ENCODE measurements at places on chromosomes 7 and 10.

DNA sequence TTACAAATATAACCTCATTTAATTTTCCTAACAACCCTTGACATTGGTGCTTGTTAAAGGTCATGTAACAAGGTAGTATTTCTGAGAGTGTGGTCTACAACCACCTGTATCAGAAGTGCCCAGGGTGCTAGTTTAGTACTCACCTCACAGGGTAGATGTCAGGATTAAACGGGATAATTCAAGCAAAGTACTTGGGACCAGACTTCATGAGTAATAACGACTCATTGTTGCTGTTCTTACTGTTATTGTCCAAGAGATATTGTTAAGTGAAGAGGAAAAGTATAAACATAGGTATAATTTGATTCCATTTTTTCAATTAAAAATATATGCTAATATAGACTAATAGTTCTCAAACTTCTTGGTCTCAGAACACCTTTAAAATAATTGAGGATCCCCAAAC is 179.3 kb downstream of the WNT2 start:
- H3K36me3 ChIP-seq = peaks cover 5% of the 10 kb centered on the region
- H3K27ac ChIP-seq = no peak overlapping the region
- H3K27me3 ChIP-seq = no peaks in the 10 kb centered on the region
- H3K4me1 ChIP-seq = peaks cover 6% of the 10 kb centered on the region

DNA sequence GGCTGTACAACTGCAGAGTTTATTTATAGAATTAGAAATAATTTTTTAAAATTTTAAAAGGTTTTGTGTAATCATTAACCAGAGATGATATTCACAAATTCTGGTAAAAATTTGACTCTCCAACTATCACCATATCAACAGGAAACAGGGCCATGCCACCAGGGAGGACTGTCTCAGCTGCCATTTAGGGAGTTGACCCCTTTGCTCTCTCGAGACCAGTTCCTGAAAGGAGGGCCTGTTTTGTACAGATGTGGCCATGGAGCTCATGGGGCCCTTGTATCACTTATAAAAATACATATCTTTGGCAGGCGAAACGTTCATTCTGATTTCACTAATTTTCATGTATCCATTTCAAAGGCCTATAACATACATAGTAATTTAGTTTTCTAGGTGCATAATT is 20.3 kb downstream of the H2AZ2 start:
- H3K4me1 ChIP-seq = no peaks in the 10 kb centered on the region
- H3K36me3 ChIP-seq = peaks cover 52% of the 10 kb centered on the region
- no peaks in the 10 kb centered on the region for H3K27me3 ChIP-seq
- DNase-seq = no peak
- no peak overlapping the region for H3K27ac ChIP-seq

GRCh38 chr7:24956021-24956420 is 24.0 kb downstream of the OSBPL3 start:
- no peaks in the 10 kb centered on the region for H3K36me3 ChIP-seq
- H3K4me1 ChIP-seq = no peaks in the 10 kb centered on the region
- no peak overlapping the region for H3K27ac ChIP-seq
- H3K27me3 ChIP-seq = no peaks in the 10 kb centered on the region

DNA sequence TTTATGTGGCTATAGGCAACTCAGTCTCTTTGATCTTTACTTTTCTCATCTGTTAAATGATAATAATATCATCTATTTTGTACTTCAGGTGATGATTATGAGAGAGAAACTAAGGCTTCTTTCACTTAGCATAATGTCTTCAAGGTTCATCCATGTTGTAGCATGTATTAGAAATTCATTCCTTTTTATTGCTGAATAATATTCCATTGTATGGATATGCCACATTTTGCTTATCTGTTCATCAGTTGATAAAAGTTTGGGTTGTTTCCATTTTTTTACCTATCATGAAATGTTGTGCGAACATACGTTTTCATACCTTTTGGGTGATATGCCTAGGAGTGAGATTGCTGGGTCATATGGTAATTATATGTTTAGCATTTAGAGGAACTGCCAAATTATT is 7.2 kb upstream of the CDK13 start:
- no peaks in the 10 kb centered on the region for H3K36me3 ChIP-seq
- no peak overlapping the region for H3K27ac ChIP-seq
- no peaks in the 10 kb centered on the region for H3K27me3 ChIP-seq

- H3K4me3 ChIP-seq = no peak overlapping the region
- peak; percentile 58 for DNase-seq
- H3K27me3 ChIP-seq = no peaks in the 10 kb centered on the region
- no peaks in the 10 kb centered on the region for H3K4me1 ChIP-seq
- no peak overlapping the region for H3K27ac ChIP-seq
- peaks cover 11% of the 10 kb centered on the region for H3K36me3 ChIP-seq
Measured at GRCh38 chr7:55191161-55191925, 172.5 kb downstream of the EGFR start.

GRCh38 chr7:40570223-40570622 is 435.4 kb downstream of the SUGCT start:
- H3K27ac ChIP-seq = no peak overlapping the region
- H3K4me1 ChIP-seq = no peaks in the 10 kb centered on the region
- H3K27me3 ChIP-seq = no peaks in the 10 kb centered on the region
- no peak for DNase-seq
- no peaks in the 10 kb centered on the region for H3K36me3 ChIP-seq

DNA sequence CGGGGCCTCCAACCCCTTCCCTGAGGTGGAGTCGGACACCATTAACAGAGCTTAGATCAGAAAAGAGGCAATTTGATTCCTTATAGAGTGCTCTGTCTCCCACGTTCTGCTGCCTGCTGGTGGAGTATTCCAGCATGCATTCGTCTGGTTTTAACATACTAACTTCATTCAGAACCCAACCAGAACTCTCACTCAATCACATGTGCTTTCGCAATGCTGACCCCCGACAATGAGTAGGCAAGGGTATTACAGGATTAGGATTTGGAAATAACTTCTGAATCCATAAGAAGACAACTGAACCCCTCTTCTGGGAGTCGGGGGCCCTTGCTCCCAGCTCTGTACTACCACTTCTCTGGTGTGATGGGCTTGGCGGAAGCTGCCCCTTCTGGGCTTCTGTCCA is 55.7 kb upstream of the HABP2 start:
- no peaks in the 10 kb centered on the region for H3K36me3 ChIP-seq
- H3K4me3 ChIP-seq = no peak overlapping the region
- H3K27ac ChIP-seq = no peak overlapping the region
- H3K27me3 ChIP-seq = no peaks in the 10 kb centered on the region
- H3K4me1 ChIP-seq = peaks cover 56% of the 10 kb centered on the region
- DNase-seq = no peak

DNA sequence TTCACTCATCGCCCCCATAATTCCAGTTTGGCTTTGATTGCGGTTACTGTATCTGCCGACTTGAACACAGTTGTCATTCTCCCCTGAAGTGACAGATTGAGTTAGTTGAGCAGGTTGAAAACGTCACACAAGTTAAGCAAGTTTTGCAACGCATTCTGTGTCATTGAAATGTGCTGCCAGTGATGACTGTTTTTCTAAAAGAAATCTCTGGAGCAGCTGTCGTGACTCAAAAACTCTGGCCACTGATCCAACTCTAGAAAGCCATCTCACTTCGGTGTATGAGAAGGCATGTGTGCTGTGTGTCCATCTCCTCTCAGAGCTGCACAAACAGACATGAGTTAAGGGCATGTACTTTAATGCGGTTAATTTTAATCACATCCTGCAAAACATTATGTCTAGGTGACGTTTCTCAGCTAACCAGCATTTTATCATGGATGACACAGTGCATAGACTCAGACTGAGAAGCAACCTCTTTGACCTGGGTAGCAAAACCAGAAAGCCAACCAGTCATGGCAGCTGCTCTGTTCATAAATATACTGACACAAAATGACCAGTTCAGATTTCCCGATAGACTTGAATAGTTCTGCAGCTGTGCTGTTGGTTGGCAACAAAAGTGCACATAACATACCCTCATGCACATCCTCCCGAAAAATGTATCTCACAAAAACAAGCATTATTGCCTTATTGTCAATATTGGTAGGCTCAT is 69.3 kb downstream of the CSTF2T start:
- no peaks in the 10 kb centered on the region for H3K36me3 ChIP-seq
- H3K27ac ChIP-seq = no peak overlapping the region
- H3K27me3 ChIP-seq = no peaks in the 10 kb centered on the region
- DNase-seq = no peak
- no peak overlapping the region for H3K4me3 ChIP-seq

GRCh38 chr10:50423448-50423847 is 172.1 kb upstream of the ASAH2 start:
- no peak overlapping the region for H3K27ac ChIP-seq
- no peaks in the 10 kb centered on the region for H3K36me3 ChIP-seq
- H3K27me3 ChIP-seq = no peaks in the 10 kb centered on the region
- no peak for DNase-seq

DNA sequence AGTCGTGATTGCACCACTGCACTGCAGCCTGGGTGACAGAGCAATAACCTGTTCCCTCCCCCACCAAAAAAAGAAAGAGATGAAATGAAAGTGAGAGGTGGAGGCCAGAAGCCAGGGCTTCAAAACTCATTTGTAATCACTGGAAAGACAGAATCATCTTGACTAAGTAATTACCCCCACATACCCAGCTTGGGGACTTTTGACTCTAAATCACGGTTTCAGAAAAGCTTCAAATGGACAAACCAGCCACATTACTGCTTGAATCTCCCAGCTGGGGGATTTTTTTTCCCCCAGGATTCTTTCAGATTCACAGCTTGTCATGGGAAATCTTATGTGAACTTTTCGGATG is 361.0 kb downstream of the FRMD4A start:
- no peaks in the 10 kb centered on the region for H3K4me1 ChIP-seq
- DNase-seq = no peak
- no peaks in the 10 kb centered on the region for H3K36me3 ChIP-seq
- H3K4me3 ChIP-seq = no peak overlapping the region
- no peaks in the 10 kb centered on the region for H3K27me3 ChIP-seq

DNA sequence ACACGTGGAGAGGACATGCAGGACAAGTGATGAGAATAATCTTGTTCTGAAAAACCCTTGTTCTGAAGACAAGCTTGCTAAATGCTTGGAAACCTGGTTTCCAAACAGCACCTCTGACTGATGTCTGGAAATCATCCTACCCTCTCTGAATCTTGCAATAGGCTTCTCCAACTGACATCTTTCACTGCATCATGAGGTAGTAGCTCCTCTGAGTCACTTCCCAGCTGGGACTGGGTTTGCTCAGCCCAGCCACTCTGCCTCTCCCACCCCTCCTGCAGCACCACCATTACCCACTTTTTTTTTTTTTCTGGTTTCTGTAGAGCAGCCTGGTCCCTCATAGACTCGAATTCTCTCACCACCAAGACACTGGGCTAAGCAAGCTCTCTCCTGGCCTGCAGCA is 919.8 kb downstream of the GRID1 start:
- H3K27me3 ChIP-seq = no peaks in the 10 kb centered on the region
- no peaks in the 10 kb centered on the region for H3K4me1 ChIP-seq
- no peaks in the 10 kb centered on the region for H3K36me3 ChIP-seq

- no peak for DNase-seq
- no peak overlapping the region for H3K4me3 ChIP-seq
- H3K27ac ChIP-seq = no peak overlapping the region
- no peaks in the 10 kb centered on the region for H3K27me3 ChIP-seq
Measured at GRCh38 chr10:54833029-54833428, 32.0 kb upstream of the PCDH15 start.

DNA sequence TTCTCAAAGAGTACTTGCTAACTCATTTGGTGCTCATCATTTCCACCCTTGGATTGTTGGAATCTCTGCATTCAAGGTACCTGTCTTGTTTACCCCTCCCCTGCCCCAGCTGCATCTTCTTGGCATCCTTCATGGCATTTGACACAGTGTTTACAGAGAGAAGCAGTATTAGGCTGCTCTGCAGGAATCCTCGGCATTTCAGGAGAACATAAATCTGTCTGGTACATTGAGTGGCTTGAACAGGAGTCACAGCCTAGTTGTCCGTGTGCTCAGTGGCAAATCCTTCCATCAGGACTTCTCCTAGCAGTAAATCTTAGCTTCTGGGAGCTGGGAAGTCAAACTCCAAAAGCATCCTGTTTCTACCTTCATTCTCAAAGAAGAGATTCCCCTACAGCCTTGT is 136.8 kb upstream of the YAE1 start:
- no peak overlapping the region for H3K4me3 ChIP-seq
- H3K4me1 ChIP-seq = no peaks in the 10 kb centered on the region
- DNase-seq = no peak
- H3K27ac ChIP-seq = no peak overlapping the region

GRCh38 chr7:93578762-93579161 is 4.2 kb upstream of the CALCR start:
- no peak overlapping the region for H3K4me3 ChIP-seq
- H3K36me3 ChIP-seq = no peaks in the 10 kb centered on the region
- H3K27ac ChIP-seq = no peak overlapping the region

- no peaks in the 10 kb centered on the region for H3K36me3 ChIP-seq
- no peaks in the 10 kb centered on the region for H3K27me3 ChIP-seq
- peak overlapping the region; percentile 56 for H3K4me3 ChIP-seq
- no peak overlapping the region for H3K27ac ChIP-seq
- no peak for DNase-seq
- H3K4me1 ChIP-seq = no peaks in the 10 kb centered on the region
Measured at GRCh38 chr10:65571011-65571570, 1354.7 kb upstream of the LRRTM3 start.

DNA sequence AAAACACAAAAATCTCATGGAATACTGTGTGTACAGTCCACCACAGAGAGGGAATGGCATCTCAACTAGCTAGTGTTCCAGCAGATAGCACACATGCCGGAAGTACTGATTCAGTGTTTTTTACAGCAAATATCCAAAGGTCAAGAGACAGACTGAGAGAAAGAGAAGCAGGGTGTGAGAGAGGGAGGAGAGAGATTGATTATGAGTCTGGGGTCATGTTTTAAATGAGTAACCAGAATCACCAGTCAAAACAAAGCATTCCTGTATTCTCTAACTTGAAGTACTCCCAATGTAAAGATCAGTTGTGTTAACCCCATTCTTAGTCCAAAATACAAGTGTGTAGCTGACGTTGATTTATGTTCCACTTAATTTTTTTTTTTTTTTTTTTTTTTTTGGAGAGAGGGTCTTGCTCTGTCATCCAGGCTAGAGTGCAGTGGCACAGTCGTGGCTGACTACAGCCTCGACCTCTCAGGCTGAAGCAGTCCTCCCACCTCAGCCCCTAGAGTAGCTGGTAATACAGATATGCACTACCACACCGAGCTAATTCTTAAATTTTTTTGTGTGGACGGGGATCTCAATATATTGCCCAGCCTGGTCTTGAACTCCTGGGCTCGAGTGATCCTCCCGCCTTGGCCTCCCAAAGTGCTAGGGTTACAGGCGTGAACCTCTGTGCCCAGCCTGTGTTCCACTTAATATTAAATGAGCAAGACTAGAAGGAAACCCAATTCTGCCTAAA is 114.2 kb downstream of the TAF3 start:
- no peak for DNase-seq
- H3K36me3 ChIP-seq = no peaks in the 10 kb centered on the region
- no peaks in the 10 kb centered on the region for H3K4me1 ChIP-seq

- peaks cover 39% of the 10 kb centered on the region for H3K4me1 ChIP-seq
- H3K4me3 ChIP-seq = peak overlapping the region; percentile 25
- no peak for DNase-seq
- no peaks in the 10 kb centered on the region for H3K36me3 ChIP-seq
- no peaks in the 10 kb centered on the region for H3K27me3 ChIP-seq
Measured at GRCh38 chr7:47493976-47494911, 87.7 kb downstream of the TNS3 start.

Data from upper lobe of right lung (tissue), 1 donor.